ENCODE measurements at places on chromosomes 5 and 9.

DNA sequence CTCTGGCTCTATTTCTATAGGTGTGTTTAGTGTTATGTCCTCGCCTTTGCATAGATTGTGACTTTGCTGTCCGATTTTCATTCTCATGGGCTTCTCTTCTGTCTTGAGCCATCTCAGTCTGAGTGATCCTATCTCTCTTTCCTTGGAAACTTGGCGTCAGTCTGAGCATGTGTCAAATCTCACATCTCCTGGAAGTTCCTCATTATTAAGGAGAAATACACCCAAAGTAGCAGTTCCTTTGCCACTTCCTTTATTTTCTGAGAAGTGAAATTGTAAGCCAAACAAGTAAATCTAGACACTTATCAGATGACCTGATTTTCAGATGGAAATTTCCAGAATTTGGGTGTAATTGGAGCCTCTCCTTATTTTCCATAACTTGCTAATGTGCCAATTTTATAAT lies 126.9 kb upstream of the ANKH start:
- DNase-seq = no peak

DNA sequence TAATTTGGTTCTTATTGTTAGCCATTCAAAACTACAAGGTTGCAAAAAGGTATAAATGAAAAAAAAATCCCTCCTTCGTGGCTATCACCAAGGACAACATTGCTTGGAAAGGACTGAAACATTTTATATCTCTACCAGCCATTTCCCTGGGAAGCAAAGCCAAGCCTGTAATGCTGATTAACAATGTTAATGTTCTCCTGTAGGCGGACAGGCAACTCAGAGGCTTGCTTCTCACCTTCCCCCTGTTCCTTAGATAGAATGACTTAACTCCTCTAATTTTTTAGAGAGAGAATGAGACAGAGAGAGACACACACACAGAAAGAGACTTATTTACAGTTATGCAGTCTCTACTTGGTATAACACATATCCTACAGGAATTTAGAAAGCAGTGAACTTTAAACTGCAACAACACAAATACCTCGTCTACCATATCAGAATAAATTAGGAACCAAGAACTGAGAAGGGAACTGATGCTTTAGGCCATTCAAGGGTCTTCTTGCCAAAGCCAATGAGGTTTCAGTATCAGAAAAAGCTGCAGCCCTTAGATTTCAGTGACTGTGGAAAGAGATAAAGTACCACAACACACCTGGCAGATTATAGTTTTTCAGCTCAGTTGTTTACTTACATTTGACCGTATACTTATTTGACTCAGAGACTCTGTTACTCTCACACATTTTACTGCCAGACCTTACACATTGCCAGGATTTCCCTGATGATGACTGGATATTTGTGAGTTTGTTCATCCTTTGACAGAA lies 20.9 kb upstream of the MAN2A1 start:
- no peak for DNase-seq

DNA sequence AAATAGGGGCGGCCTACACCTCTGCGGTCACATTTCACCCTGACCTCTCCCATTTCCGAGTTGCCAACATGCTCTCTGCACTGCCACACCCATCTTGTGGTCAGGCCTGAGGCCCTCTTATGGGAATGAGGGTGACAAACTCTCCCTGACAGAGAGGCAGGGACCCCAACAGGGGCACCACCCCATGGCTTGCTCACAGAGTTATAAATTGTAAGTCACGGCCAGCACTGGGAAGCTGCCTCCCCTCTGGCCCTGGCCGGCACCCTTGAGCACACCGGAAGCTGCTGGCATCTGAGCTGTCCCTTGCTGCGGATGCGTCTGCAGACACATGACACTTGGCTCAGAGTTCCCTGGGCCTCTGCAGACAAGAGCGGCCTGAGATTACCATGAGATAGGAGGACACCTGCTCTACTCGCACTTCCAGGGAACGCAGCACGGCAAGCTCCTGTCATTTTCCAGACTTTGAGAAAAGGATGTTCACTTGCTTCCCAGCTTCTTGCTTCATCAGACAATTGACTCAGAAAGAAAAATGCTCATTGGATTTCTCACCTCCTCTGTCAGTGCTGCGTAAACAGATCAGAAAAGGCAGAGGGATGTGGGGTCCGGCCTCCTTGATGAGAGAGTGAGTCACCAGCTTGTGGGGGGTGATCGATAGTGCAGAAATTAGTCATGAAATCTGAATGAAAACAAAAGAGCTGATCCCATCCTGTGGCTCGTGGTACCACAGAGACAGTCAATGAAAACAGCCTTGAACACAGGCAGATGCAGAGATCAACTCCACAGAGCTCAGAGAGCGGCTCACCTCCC lies 269.8 kb downstream of the SYK start:
- DNase-seq = no peak

GRCh38 chr9:134177624-134178393 lies 13.4 kb upstream of the RNU6ATAC start:
- DNase-seq = no peak

GRCh38 chr9:74025402-74025925 lies 471.7 kb upstream of the RORB start:
- DNase-seq = no peak

GRCh38 chr5:146007270-146007669 lies 70.9 kb downstream of the SH3RF2 start:
- peak; percentile 77 for DNase-seq

- DNase-seq = peak; percentile 92
Observed at GRCh38 chr5:98771382-98772109, 1.9 kb upstream of the RGMB start.

DNA sequence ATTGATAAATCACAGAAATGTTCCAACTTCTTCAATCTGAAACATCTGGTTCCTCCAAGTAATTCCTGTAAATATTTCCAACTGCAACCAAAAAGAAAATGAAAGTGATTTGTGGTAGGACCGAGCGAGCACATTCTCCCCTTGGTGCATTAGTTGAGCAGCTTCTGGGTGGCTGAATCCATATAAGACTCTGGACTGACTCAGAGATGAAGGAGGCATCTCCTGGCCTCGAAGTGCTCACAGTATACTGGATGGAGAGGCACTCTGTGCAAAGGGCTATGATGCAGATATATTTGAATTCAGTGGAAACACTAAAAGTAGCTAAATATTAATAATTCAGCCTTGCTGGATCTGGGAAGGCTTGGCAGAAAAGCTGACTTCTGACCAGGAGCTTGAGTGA lies 265.0 kb downstream of the MARCHF11 start:
- DNase-seq = no peak

DNA sequence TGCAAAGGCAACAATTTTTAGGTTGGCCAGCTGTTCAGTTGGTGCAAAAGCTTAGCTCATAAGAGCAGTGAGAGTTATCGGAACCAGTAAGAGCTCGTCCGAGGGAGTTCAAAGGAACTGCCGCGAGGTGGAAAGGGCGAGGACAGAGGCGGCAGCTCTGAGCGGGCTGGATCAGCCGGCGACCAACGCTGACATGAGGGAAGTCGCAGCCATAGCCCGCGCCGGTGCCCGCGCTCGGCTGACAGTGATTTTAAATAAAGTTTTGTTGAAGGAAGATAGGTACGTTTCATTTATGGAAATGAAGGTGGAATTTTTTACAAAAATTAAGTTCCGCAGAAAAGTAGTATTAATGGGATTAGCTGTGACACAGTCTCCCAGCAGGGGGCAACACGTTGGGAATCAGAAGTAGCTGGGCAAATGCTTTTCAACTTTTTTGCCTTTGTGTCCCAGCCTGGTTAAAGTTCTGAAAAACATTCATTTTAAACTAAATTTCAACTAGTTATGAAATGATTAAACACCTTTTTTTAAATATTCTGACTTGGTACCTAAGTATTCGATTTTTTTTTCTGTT lies 43.2 kb downstream of the FBXO4 start:
- DNase-seq = peak; percentile 15

GRCh38 chr5:44242791-44243190 lies 146.4 kb downstream of the FGF10 start:
- no peak for DNase-seq

GRCh38 chr5:33257807-33258429 lies 182.8 kb upstream of the TARS1 start:
- DNase-seq = peak; percentile 68

- DNase-seq = no peak
Observed at GRCh38 chr5:82100303-82101077, 128.7 kb downstream of the ATG10 start.

DNA sequence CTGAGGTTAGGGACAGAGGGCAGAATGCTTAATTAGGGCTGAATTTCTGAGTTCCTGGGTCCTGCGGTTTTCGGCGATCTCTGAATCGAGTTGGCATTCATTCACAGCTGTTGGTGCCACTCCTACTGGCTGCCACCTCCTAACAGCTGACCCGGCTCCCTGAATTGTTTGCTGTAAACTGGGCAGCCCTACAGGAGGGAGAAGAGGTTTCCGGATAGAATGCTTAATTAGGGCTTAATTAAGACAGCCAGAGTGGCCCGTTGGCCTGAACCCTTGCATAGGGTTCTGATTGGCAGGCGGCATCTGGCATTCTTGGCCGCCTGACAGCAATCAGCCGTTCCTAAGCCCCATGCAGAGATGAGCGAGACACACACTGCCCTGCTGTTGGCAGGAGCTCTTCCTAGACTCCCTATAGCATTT lies 25.7 kb downstream of the FRMPD1 start:
- peak; percentile 78 for DNase-seq

DNA sequence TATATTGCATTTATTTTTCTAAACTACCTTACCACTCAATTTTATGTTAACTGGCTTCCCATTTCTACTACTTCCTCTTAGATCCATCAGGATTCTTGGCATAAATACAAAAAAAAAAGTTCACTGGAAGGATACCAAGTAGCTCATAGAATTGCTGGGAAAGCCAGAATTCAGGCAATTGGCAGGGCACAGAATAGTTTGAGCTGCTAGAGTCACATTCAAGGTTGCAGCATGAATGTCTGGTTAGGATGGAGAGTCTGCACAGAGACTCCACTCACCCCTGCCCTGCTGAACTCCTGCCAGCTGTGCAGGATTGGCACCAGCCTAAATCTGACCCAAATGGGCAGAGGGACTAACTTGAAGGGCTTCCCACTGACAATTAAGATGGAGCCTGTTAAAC lies 4.9 kb upstream of the AMACR start:
- DNase-seq = no peak

GRCh38 chr5:3596857-3597166 lies 1.2 kb downstream of the IRX1 start:
- no peak for DNase-seq

DNA sequence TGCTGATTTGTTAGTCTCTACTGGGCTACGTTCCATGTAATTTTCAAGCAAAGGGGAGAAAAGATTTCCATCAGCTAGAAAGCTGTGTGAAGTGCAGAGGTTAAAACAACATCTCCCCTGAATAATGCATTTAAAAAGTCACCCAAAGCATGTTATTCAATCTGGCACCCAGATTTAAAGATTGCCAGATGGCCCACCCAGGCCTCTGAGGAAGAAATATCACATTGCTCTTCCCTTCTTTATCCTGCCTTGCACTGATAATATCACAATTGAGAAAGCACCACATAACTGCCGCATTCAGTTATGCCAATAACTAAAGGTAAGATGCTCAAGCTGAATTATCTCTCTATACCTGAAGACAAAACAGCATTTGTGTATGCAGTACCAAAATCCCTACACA lies 119.4 kb upstream of the PUM3 start:
- no peak for DNase-seq

- DNase-seq = no peak
Observed at GRCh38 chr5:179839328-179840256, 18.9 kb downstream of the SQSTM1 start.

DNA sequence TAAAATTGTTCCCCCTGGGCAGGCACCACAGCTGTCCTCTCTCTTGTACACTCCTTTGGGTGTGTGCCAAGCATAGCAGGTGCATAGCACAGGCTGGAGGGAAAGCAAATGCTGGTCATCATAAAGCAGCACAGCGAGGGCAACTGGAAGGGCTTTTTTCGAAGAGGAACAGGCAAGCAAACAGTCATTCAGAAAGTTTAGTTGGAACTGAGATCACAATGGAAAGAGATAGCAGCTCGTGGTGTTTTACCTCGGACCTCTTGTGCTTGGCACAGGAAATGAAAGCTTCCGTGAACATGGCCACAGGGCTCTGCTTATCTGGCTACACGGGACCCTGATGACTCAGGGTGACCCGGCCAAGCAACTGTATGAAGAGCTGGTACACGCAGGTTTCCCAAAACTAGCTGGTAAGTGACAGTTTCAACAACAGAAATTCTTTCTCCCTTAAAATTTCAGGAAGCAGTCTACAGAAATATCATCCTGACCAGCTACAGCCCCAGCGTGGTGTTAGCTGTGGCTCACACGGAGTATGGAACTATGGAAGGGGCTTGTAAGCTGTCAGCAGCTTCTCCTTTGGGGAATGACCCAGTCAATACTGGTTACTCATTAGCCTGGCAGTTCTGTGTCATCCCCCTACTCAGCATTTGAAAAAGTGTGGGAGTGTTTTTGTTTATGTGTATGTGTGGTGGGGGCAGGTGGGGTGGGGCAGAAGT lies 48.1 kb downstream of the POC5 start:
- no peak for DNase-seq

- no peak for DNase-seq
Observed at GRCh38 chr9:104993291-104993963, 65.5 kb upstream of the ABCA1 start.
